ENCODE measurements at places on chromosomes 2 and 18.

DNA sequence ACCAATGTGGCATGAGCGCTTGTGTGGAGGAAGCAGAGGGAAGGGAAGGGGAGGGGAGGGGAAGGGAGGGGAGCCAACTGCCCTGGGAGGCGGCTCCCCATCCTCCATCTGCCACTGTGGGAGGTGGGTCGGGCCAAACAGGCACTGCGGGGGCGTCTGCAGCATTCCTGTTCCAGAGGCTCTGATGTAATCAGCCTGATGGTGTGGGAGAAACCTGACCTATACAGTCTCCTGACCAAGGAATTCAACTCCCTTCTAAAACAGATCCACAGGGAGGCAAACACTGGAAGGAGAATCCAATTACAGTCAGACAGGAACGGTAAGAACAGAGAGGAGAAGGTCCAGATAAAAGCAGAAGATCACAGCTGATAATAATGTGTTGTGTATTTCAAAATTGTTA is 88.8 kb downstream of the CD8B2 start:
- DNase-seq: no peak

GRCh38 chr2:207044379-207045362 is 105.4 kb downstream of the CPO start:
- no peak for DNase-seq

DNA sequence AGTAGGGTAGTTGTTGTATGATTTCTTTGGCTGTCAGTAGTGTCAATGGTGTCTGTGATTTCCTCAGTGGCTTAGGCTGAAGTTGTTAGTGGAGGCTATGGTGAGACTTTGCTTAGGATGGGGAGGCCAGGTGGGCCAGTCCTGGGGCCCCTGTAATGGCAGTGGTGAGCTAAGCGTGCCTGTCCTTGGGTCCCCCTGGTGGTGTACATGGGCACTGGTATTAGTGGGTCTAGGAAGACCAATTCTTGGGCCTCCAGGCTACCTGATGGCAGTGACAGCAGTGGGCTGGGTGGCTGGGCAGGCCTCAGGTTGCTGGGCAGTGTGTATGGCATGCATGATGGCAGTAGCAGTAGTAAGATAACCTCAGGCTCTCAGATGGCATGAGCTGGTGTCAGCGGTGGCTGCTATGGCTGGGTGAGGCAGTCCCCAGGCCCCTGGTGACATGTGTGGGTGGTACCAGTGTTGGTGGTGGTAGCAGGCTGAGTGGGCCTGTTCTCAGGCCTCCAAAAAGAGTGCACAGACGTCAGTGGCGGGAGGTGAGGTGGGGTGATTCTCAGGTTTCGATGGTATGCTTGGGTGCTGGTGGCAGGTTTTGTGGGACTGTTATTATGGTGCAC is 103.2 kb downstream of the KLHL14 start:
- DNase-seq: no peak

GRCh38 chr2:222257645-222258044 is 41.2 kb downstream of the PAX3 start:
- DNase-seq: no peak

- DNase-seq: no peak
Observed at GRCh38 chr2:28904295-28904694, 9.8 kb downstream of the WDR43 start.

- no peak for DNase-seq
Observed at GRCh38 chr2:217797165-217797564, 205.6 kb downstream of the TNS1 start.

DNA sequence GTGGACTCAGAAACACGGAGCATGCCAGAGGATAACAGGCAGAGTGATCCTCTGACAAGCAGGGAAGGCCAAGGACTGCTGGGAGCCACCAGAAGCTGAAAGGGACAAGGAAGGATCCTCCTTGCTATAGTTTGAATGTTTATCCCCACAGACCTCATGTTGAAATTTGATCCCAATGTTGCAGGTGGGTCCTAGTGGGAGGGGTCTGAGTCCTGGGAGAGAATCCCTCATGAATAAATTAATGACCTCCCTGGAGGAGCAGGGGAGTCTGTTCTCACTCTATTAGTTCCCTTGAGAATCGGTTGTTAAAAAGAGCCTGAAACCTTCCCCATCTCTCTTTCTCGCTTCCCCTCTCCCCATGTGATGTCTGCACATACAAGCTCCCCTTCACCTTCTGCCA is 124.4 kb downstream of the FBXO15 start:
- DNase-seq: no peak

Measured in HS-5 (cell line).